Fibroblast of upper back skin (primary cell): ENCODE measurements at places on chromosomes 2 and 18.

DNA sequence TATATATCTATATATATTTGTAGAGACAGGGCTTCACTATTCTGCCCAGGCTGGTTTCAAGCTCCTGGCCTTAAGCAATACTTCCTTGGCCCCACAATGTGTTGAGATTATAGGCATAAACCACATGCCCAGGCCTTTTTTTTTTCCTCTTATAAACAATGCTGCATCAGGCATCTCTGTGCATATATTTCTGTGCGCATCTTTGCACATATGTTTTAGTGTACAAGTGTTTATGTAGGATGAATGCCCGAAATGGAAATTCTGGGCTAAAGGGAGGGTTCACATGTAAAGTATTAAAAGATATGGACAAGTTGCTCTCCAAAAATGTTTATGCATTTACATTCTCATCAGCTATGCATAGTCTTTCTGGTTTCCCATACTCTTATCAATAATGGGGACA is 183.2 kb upstream of the SPRED2 start:
- no peak for DNase-seq

DNA sequence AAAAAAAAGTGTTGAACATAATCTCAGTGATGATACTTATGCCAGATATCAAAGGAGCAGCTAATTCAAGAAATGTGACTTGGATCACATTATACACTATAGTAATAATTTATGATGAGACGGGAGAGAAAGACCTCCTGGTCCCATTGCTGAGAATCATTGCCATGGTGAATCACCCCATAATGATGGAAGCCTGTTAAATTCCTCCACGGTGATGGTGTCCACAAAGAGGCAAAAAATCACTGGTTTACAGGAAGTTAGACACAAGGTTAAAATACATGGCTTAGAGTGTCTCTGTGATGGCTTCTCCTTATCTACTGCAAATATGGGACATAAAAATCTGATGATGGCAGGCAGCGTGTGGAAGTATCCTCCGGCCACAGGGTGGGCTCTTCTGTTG is 210.0 kb downstream of the CDH2 start:
- peak; percentile 70 for DNase-seq

DNA sequence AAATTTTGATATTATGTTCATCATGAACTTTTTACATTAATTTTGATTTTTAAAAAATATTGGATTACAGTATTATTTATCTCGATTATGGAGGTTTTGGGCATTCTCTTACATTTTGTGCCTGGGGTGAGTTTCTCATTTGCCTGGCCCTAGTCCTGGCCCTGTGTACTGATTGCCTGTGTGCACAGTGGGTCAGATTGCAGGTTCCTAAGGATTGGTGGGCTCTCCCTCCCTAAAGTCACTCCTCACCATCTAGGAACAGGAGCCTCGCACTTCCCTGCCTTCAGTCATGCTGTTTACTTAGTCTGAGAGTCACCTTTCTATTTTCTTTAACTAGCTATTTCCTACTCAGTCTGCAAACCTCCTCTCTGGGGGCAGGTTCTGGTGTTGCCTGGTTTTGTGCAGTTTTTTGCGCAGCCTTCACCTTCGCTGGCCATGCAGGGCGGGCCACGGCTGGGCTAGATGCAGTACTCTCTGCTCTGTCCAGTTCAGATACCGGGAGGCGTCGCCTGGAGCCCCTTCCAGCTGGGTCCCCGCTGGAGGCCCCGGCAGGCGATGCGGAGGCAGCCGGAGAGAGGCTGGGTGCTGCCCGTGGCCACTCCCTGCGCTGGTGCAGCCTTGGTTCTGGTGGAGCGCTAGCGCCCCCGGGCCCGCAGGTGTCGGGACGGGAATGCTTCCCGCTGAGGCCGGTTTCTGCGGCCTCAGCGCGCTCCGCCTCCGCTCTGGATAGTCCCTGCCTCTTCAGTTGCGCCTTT is 23.3 kb upstream of the MC5R start:
- peak; percentile 9 for DNase-seq

DNA sequence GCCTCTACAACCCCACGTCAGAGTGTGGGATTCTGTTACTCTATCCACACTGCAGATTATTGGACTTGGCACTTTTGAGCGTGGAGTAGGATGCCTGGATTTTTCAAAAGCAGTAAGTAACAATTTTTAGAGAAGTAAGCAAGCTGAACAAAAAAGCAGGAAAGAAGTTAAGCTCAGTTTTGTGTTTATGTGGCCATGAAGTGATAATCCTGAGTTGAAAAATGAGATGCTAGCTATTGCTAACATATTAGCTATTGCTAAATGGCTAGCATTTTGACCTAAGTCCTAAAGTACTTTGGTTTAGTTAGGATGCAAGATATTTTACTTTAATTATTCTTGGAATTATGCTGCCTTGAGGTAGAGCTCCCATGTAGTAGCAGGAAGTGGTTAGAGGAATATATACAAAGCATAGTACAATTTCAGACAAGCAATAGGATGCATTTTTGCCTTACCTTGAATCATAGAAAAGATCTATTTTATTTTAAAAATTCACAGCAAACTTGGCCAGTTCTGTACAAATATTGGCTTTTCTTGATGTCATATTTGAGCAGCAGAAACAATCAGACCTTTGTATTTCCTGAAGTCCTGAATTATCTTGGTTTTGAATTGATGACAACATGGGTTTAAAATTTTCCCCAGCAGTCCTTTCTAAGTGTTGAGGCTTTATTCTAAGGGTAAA is 74.6 kb downstream of the COX7A2L start:
- DNase-seq: no peak

- DNase-seq: peak; percentile 60
Measured at GRCh38 chr18:28113271-28114029, 63.5 kb downstream of the CDH2 start.
